ENCODE measurements at places on chromosomes 12 and 14. TPM values are rescaled to one million over a fixed set of nuclear protein-coding genes. Genes with fewer than 3 reads are reported as not detected.
A peak's percentile ranks its signal among the peaks of the same experiment; 100 is the strongest.

DNA sequence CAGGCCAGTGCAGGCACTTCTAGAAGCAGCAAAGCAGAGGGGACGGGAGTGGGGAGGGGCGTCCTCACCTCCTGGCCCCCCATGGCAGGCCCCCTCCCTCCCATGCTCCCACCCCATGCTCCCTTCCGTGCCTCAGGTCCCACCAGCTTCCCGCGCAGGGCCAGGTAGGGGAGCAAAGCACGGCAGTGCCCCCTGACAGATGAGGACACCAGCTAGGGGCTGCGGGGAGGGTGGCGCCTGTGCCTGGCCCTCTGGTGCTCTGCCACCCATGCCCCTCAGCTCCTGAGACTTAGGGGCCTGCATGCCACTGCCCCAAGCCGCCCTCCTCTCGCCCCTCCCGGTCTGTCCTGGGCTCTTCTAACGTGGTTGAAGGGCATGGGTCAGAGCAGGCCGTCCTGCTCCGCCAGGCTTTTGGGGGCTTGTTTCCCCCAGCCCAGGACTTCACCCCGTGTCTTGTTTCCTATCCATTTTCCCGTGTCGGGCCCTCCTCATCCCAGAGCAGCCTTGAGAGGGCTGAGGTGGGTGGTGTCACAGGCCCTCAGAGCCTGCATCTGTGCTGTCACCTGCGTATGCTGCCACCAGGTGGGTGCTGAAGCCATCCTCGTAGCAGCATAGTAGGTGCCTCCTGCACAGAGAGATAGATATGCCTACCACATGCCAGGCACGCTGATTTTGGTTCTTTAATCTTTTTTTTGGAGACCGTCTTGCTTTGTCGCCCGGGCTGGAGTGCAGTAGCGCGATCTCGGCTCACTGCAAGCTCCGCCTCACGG is 10.2 kb downstream of the TRMT61A start:
- no peak for DNase-seq
- H3K36me3 ChIP-seq: no peaks in the 10 kb centered on the region
- no peaks in the 10 kb centered on the region for H3K4me1 ChIP-seq
- no peaks in the 10 kb centered on the region for H3K27me3 ChIP-seq

DNA sequence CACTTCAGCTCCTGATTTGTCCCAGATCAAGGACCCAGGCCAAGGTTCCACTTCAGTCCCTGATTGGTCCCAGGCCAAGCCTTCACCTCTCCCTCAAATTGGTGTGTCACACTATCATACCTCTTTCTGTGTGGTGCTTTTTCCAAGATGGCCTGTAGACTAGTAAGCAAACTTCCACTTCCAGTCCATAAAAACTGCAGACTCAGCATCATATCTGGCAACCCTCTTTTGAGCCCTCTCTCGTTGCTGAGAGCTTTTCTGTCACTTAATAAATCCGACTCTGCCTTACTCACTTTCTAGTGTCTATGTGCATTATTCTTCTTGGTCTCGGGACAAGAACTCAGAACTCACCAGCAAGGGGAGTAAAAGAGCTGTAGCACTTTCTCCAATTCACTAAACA is 1395.1 kb downstream of the LRFN5 start:
- no peak for DNase-seq
- no peaks in the 10 kb centered on the region for H3K4me1 ChIP-seq
- H3K4me3 ChIP-seq: no peak overlapping the region
- H3K27me3 ChIP-seq: no peaks in the 10 kb centered on the region
- H3K27ac ChIP-seq: no peak overlapping the region

DNA sequence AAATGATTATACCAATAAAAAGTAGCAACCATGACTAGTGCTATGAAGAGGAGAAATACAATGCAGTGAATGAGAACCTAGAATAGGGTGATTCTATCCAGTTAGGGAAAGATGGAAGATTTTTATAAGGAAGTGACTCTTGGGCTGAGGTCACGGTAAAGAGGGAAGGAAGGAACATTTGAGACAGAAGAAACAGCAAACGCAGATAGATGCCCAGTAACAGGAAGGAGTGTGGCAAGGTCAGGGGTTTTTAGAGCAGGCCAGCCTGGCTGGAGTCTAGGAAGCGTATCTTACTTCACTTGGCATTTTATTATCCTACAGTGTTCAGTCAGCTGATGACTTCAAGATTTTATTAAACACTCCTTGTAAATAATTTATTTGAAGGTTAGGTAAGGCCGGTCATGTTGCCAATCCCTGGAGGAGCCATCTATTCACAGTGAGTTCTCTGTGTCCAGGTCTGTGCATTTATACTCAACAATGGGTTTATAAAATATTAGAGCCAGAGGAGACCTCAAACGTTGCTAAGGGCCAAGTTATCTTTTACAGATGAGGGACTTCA is 170.6 kb downstream of the PRKCH start:
- H3K4me1 ChIP-seq: peaks cover 26% of the 10 kb centered on the region
- H3K4me3 ChIP-seq: no peak overlapping the region
- peak overlapping the region; percentile 42 for H3K27ac ChIP-seq
- no peaks in the 10 kb centered on the region for H3K36me3 ChIP-seq

Gene NGB
- total RNA-seq: not detected

DNA sequence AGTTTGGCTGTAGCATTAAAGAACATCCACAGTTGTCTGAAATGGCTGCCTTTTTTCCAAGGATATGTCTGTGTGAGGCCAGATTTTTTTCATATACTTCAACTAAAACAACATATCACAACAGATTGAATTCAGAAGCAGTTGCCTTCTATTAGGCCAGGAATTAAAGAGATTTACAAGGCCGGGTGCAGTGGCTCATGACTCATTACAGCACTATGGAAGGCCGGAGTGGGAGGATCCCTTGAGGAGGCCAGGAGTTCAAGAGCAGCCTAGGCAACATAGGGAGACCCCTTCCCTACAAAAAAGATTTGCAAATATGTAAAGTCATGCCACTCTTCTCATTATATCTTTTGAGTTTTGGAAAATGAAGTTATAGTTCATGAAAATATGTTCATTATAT is 108.6 kb downstream of the KTN1 start:
- no peak overlapping the region for H3K27ac ChIP-seq
- no peaks in the 10 kb centered on the region for H3K27me3 ChIP-seq
- H3K4me1 ChIP-seq: no peaks in the 10 kb centered on the region
- no peak overlapping the region for H3K4me3 ChIP-seq
- peaks cover 17% of the 10 kb centered on the region for H3K36me3 ChIP-seq

GRCh38 chr14:41608681-41609390 is 2.2 kb downstream of the LRFN5 start:
- H3K4me1 ChIP-seq: peaks cover 26% of the 10 kb centered on the region
- peaks cover 24% of the 10 kb centered on the region for H3K27me3 ChIP-seq
- no peak overlapping the region for H3K27ac ChIP-seq
- DNase-seq: no peak
- no peak overlapping the region for H3K4me3 ChIP-seq

- no peaks in the 10 kb centered on the region for H3K4me1 ChIP-seq
- DNase-seq: peak; percentile 99
- peak overlapping the region; percentile 93 for H3K4me3 ChIP-seq
- no peaks in the 10 kb centered on the region for H3K27me3 ChIP-seq
- H3K27ac ChIP-seq: peak overlapping the region; percentile 97
Observed at GRCh38 chr12:122974274-122974891, 661 bp upstream of the OGFOD2 start.

DNA sequence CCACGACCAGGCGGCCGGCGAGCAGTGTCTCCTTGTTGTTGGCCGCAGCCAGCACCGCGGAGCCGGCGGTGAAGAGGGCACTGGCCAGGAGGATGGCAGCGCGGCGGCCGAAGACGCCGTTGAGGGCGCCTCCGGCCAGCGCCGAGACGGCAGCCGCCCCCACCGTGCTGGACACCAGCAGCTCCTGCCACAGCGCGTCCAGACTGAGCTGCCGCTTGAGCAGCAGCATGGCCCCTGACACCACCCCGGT is 691 bp downstream of the SLC2A13 start:
- peak; percentile 64 for DNase-seq
- peak overlapping the region; percentile 71 for H3K27ac ChIP-seq
- no peaks in the 10 kb centered on the region for H3K4me1 ChIP-seq
- peak overlapping the region; percentile 81 for H3K4me3 ChIP-seq
- H3K36me3 ChIP-seq: no peaks in the 10 kb centered on the region

GRCh38 chr12:11954181-11954580 is 116.6 kb upstream of the BCL2L14 start:
- H3K36me3 ChIP-seq: no peaks in the 10 kb centered on the region
- DNase-seq: no peak
- no peaks in the 10 kb centered on the region for H3K27me3 ChIP-seq
- H3K4me3 ChIP-seq: no peak overlapping the region
- no peaks in the 10 kb centered on the region for H3K4me1 ChIP-seq
- H3K27ac ChIP-seq: no peak overlapping the region

Gene OGFOD2
- 9.9 TPM for total RNA-seq

GRCh38 chr12:51383269-51383905 is 7.8 kb downstream of the GALNT6 start:
- H3K36me3 ChIP-seq: no peaks in the 10 kb centered on the region
- no peak for DNase-seq
- H3K4me3 ChIP-seq: no peak overlapping the region
- H3K27me3 ChIP-seq: no peaks in the 10 kb centered on the region

GRCh38 chr12:117860111-117860510 is 108.7 kb downstream of the KSR2 start:
- no peaks in the 10 kb centered on the region for H3K4me1 ChIP-seq
- no peak for DNase-seq
- H3K27me3 ChIP-seq: no peaks in the 10 kb centered on the region
- no peak overlapping the region for H3K4me3 ChIP-seq
- H3K36me3 ChIP-seq: no peaks in the 10 kb centered on the region

DNA sequence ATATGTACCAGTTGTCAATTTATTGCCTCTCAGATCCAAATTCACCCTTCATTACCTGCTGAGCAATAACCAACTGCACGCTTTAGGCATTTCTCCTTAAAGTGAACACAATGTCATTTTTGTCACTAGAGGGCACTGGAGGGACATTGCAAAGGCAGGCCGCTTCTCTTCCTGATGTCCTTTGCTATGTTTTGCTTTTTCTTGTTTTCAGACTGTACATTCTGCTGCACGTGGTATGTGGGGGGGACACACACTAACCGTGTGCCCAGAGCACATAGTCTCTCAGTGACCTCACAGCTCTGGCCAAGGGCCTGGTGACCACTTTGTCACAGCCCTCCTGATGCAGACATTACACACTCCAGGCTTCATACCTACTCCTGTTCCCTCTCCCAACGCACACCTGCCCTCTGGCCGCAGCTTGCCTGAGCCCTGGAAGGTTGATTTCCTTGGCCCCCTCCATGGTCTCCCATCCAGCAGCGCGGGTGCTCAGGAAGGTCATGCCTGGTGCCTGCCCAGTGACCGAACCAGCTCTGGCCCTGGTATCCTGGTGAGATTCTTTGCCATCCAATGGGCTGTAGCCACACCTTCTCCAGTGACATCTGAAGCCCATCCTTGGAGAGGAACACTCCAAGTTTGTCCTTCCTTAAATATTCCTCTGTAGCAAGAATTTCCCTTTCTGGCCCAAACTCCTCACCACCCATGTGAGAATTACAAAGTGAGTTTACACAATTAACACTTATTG is 39.9 kb downstream of the MYO1H start:
- H3K4me3 ChIP-seq: no peak overlapping the region
- no peaks in the 10 kb centered on the region for H3K36me3 ChIP-seq
- no peaks in the 10 kb centered on the region for H3K27me3 ChIP-seq

Gene PAWR
- total RNA-seq: 28.9 TPM

DNA sequence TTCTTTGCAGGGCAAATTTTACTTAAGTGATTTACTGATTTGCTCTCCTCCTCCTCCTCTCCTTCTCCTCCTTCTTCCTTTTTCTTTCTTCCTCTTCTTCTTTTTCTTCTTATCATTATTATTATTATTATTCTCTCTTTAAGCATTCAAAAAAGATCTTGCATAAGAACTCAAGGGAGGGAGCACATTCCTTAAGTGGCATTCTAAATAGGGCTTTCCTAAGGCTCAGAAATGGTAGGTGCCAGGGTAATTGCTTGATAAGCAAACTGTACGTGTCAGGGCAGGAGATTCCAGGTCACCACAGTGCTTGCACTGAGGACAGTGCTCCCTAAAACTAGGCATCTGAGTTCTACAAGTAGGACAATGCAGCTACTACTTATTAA is 92.4 kb downstream of the SPTSSA start:
- H3K4me3 ChIP-seq: no peak overlapping the region
- no peak overlapping the region for H3K27ac ChIP-seq
- no peaks in the 10 kb centered on the region for H3K27me3 ChIP-seq
- DNase-seq: no peak
- H3K36me3 ChIP-seq: no peaks in the 10 kb centered on the region

DNA sequence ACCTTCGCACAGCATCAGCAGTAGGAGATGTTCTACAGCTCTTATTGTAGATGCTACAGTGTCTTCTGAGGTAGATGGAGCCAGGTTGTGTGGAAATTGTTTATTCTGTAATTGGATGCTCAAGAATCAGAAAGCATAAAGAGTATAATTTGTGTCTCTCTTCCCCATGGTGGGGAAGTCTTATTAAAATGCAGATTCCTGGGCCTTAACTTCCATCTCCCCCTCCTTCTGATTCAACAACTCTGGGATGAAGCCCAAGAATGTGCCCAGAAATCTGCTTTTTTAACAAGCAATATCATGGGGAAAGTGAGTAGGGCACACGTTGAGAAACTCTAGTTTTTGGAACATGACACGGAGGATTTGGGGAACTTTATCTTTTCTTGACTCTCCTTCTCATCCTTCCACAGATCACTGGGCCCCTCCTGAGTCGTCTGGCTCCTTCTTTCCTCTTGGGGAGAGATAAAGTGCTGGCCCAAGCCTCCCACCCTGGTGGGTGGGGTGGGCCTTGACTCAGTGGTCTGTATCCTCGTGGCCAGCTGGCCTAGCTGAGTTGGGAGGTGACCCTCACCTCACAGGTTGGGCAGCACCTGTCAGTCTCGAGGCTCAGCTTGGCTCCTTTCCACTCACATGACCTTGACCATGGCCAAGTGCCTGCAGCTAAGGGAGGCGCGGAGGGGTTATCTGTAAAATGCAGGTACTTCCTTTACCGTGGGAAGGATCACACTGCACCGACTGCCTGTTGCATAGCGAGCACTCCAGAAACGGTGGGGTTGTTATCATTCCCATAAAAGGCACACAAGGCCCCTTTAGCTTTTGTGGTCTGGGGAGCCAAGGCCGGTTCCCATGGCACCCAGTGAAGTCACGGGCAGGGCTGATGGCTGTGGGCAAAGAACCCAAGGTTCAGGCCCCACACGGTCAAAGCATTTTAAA is 141.9 kb downstream of the CHST11 start:
- no peak overlapping the region for H3K4me3 ChIP-seq
- H3K27me3 ChIP-seq: no peaks in the 10 kb centered on the region
- H3K36me3 ChIP-seq: no peaks in the 10 kb centered on the region
- no peak for DNase-seq

GRCh38 chr14:36750244-36750643 is 88.6 kb downstream of the PAX9 start:
- H3K36me3 ChIP-seq: no peaks in the 10 kb centered on the region
- H3K27me3 ChIP-seq: no peaks in the 10 kb centered on the region
- H3K4me3 ChIP-seq: no peak overlapping the region
- DNase-seq: no peak

GRCh38 chr14:70018713-70019211 is 139.5 kb downstream of the SMOC1 start:
- DNase-seq: peak; percentile 35
- H3K27ac ChIP-seq: peak overlapping the region; percentile 49
- peaks cover 1% of the 10 kb centered on the region for H3K36me3 ChIP-seq
- H3K4me3 ChIP-seq: no peak overlapping the region

Gene BICDL1
- total RNA-seq: 13.0 TPM

Gene SERPINA4
- 170 TPM for total RNA-seq
